ENCODE measurements at places on chromosomes 1 and 21. TPM values are rescaled to one million over a fixed set of nuclear protein-coding genes. Genes with fewer than 3 reads are reported as not detected.

DNA sequence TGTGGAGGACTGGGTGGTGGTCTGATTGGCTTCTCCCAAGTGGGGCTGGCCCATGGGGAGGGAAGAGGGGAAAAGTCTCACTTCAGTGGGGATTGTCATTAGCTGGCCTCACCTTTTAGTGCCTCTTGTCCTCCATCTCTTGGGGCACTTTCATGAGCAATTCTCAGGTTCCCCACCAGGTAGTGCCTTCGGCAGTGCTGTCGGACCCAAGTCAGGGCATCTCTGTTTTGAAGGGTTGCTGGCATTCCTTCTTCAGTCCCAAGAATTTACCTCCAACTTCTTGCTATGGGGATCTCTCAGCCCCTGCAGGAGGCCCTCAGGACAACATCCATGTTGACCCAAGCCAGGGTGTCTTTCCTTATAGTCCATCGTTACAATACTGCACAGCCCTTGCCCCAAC lies 54.7 kb upstream of the F3 start:
- no peak for DNase-seq

- DNase-seq = no peak
Observed at GRCh38 chr1:213982672-213983492, 4.9 kb upstream of the PROX1 start.

GRCh38 chr1:51316113-51316845 lies 14.1 kb downstream of the TTC39A start:
- no peak for DNase-seq

DNA sequence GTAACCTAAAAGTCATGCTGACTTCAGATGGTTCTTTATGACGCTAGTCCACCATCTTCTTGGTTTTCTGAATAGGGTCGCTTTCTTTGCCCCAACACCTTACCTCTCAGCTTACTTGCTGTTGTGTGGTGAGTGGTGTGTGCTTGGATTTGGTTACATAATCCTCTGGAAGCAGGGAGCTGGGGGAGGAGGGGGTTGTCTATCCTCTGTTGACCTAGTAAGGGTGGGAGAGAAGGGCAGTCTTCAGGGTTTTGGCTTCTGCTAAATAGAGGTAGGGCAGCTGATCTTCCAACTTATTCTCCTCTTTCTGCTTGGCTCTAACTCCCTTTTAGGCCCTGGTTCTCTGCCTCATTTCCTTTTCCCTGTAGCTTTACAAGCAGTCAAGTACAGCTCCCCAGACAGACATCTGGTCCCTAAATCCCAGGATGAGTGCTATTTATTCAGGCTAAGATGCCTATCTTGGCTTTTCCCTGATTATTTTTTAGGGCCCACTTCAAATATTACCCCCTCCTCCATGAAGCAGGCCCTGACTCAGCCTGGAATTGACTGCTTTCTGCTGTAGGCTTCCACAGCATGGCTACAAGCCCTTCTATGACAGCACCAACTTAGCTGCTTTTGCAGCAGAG lies 6.4 kb upstream of the REN start:
- DNase-seq = no peak

GRCh38 chr21:17195976-17196375 lies 316.9 kb upstream of the CXADR start:
- no peak for DNase-seq

DNA sequence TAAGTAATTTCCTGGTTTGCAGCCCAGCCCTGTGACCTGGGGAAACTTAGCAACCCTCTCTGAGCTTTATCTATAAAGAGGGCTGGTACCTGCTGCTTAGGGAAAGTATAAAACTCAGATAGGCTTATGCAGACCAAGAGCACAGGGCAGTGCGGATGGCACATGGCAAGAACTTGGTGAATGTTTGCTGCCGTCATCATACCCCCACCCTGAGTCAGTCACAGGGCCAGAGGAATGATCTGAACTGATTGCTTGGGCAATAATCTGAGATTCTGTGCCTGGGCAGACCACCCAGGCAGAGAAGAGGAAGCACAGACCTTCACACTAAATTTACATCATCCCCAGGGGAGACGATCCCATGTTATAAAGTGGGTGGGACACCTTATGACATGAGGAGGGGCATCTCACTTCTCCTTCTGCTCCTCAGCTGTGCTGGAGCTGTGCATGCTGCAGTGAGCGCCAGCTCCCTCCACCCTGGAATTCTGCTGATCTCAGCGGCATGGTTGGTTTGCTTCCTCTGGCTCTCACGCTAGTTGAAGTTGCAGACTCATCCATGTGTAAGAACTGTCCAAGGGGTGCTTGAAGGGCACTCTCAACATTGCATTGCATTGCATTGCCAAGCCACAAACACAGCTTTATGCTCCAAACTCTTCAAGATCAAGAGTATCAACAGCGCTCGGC lies 197.1 kb downstream of the AJAP1 start:
- DNase-seq = no peak

DNA sequence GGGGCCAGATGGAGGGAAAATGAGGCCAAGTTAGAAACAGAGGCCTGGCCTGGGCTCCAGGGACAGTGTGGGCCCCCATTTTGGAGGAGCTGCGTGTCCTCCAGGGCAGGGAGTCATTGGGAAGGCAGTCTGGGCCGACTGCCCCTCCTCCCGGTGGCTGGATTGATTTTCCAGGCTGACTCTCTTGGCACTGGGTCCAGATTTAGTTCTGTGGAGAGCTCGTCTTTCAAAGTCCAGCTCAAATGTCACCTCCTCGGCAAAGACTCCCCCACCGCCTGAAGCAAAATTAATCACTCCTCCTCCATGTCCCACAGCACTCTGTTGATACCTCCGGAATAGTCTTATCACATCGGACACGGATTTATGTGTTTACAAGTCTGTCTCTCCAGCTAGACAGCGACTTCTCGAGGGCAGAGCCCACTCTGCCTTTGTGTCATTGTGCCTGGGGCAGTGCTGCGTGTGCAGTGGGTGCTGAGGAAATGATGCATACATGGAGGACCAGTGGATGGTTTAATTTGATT lies 175.1 kb downstream of the CAMTA1 start:
- no peak for DNase-seq

DNA sequence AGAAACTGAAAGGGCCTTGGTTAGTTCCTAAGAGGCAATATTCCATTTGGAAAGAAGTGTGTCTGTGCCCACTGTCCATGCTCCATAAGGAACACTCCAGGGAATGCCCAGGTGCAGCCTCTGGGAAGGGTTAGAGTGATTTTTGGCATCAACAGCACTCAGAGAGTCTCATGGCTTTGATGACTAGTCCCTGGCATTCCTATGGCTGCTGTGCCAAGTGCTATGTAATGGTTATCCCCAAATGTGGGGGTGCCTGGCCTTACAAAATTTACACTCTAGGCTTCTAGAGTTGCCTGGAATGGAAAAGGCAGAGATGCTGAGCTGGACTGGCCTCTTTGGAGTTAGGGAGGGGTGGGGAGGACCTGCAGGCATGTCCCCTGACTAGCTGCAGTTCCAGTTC lies 75.0 kb upstream of the BCAR3 start:
- DNase-seq = no peak

DNA sequence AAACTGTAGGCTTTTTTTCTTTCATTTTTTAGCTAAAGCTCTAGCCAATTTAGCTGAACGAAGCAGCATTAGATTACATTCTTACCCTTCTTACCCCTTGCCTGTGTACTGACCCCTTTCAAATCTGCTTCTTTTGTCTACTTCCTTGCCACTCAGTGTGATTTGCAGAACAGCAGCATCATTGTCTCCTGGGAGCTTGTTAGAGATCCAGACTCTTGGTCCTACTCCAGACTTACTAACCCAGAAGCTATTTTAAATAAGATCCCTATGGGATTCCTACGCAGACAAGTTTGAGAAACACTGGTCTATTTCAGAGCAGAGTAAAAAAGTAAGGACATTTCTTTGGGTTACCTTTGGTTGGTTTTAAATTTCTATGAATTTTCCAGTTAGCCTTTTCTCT lies 13.8 kb downstream of the LRRC39 start:
- no peak for DNase-seq

- no peak for DNase-seq
Observed at GRCh38 chr1:153251562-153251961, 7.9 kb upstream of the LORICRIN start.

GRCh38 chr1:70809069-70809468 lies 238.5 kb downstream of the PTGER3 start:
- no peak for DNase-seq

- DNase-seq = no peak
Observed at GRCh38 chr1:154290921-154291320, 18.5 kb downstream of the HAX1 start.

DNA sequence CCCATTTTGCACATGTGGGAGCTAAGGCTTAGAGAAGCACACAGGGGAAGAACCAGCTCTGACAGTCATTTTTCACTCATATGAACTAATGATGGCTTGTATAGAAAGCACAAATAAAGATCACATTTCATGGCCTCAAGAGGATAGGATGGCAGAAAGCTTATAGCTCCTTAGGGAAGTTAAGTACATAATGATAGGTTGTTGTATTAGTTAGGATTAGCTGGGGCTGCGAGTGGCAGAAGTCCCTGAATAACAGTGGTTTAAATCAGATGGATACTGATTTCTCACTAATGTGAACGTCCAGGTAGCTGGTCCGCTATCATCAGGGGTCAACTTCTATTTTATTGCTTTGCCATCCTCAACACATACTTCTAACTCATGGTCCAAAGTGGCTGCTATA lies 284.0 kb downstream of the RPS6KC1 start:
- DNase-seq = no peak

- no peak for DNase-seq
Observed at GRCh38 chr1:193489191-193489590, 302.8 kb upstream of the B3GALT2 start.

MTMR11 gene
- 30.3 TPM for polyA plus RNA-seq

OR6Y1 gene
- not detected for polyA plus RNA-seq

PODN gene
- 2.1 TPM for polyA plus RNA-seq

IFI44L gene
- 7.0 TPM for polyA plus RNA-seq

MPL gene
- polyA plus RNA-seq = 0.11 TPM

All from right renal pelvis (tissue), 4 donors.